ENCODE measurements at places on chromosomes 5 and 9.

- no peak for DNase-seq
Measured at GRCh38 chr5:108561416-108562204, 179.7 kb upstream of the FBXL17 start.

- peak; percentile 10 for DNase-seq
Measured at GRCh38 chr5:133742431-133742988, 130.2 kb upstream of the FSTL4 start.

DNA sequence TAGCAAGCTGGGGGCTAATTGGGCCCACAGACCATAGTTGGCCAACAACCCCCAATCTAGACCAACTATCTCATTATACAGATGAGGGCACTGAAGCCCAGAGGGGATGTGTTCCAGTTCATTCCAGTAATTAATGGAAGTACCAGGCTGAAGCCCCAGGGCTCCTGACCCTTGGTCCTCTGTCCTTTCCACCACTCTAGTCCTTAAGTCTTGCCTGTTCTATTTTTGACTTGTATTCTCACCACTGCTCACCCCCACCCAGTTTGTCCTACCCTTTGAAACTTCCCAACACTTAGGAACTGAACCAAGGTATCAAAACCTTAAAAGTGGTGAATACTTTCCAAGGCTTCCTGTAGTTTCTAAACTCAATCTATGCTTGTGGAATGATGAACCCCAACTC is 407.4 kb downstream of the ENC1 start:
- DNase-seq, result no peak

DNA sequence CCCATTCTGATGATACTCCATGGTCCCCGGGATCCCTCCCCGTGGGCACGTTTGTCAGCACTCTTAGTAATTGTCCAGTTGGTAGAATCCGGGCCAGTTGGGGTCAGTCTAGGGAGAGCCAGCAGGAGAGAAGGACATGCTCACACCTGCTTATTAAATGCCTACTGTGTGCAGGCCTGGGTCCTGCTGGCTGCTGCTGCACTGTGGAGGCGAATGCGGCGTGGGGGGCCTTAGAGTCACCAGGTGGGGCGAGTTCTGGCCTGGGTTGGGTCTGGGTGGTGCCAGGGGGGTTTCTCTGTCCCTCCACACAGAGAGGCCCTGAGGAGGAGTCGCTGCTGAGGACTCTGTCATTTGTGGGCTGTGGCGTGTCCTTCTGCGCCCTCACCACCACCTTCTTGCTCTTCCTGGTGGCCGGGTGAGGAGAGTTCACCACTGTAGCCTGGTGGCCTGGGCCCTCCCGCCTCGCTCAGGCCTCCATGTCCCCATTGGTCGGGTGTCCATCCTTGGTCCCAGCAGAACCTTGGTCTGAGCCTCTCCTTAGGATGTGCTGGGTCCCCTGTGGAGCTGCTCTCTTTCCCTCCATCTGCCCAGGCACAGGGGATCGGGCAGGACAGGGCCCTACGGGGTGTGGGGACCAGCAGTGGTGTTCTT is 17.3 kb downstream of the ADGRD2 start:
- DNase-seq, result no peak

- no peak for DNase-seq
Measured at GRCh38 chr9:114893221-114894010, 37.0 kb downstream of the TNFSF8 start.

GRCh38 chr5:164097749-164098148 is 592.3 kb downstream of the MAT2B start:
- DNase-seq, result no peak

DNA sequence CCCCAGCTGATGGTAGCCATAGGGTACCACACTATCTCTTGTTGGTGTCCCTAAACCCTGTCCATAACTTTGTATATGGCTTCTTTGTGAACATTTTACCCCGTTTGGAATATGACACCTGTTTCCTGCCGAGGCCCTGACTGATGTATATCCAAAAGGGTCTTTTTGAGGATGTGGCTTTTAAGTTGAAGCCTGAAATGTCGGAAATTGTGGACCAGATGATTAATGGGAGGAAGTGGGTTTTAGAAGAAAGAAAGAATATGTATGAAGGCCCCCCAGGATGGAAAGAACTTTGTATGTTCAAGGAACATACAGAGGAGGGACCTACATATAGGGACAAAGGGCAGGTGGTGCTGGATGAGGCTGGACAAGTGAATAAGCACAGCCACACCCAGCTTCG is 16.7 kb upstream of the TNFSF8 start:
- DNase-seq, result no peak

GRCh38 chr9:11003836-11004235 is 391.0 kb upstream of the PTPRD start:
- DNase-seq, result no peak

DNA sequence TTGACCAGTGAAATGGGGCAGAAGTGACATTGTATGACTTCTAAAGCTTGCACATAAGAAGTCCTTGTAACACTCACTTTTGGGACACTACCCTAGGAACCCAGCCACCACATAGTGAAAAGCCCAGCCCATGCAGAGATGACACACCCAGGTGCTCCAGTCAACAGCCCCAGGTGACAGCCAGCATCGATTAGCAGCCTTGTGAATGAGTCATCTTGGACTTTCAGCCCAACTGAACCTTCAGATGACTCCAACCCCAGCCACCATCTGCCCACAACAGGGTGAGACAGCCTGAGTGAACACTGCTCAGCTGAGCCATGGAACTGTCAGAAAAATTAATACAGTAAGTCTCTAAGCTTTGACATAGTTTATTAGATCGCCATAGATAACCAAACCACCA is 458.6 kb downstream of the ZSWIM6 start:
- no peak for DNase-seq

DNA sequence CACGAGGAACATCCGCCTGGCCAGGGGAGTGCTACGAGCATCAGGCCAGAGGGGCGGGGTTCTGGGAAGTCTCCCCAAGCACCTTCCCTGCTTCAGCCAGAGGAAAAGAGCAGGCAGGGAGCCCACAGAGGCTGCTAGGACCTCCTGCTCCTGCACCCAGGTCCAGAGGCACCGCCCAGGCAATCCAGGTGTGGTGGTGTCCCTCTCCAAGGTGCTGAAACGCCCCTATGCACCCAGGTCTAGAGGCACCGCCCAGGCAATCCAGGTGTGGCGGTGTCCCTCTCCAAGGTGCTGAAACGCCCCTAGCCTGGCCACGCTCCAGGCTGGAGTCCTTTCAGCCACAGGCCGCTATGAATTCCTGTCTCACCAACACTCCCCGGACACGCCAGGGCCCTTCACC is 10.7 kb upstream of the UBAC1 start:
- peak; percentile 74 for DNase-seq

GRCh38 chr9:93646640-93647178 is 70.3 kb downstream of the PHF2 start:
- no peak for DNase-seq

DNA sequence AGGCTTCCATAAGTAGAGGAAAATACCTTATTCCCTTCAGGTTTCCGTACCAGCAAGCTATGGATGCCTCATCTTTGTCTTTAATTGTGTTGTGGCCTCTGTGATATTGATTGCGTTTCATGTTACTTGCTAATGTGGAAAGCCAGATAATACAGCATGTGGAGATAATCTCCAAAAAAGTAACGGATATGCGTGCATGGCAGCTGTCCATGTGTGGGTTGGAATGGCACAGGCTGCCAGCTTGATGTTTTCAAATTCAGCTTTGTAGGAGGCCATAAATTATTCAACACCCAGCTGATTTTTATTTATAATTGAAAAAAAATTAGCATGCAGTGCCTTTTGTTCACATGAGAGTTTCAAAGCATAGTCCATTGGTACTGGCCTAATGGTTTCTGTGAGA is 144.9 kb downstream of the GIN1 start:
- no peak for DNase-seq

GRCh38 chr5:55004729-55005128 is 19.3 kb upstream of the GZMK start:
- no peak for DNase-seq

- DNase-seq, result no peak
Measured at GRCh38 chr9:20358207-20358606, 264.1 kb downstream of the MLLT3 start.

- no peak for DNase-seq
Measured at GRCh38 chr5:56402266-56403220, 169.4 kb upstream of the ANKRD55 start.

- DNase-seq, result no peak
Measured at GRCh38 chr9:101893661-101894646, 155.5 kb upstream of the GRIN3A start.

GRCh38 chr5:12183003-12183402 is 278.8 kb upstream of the CTNND2 start:
- no peak for DNase-seq

- no peak for DNase-seq
Measured at GRCh38 chr9:14320271-14321181, 6.6 kb upstream of the NFIB start.

DNA sequence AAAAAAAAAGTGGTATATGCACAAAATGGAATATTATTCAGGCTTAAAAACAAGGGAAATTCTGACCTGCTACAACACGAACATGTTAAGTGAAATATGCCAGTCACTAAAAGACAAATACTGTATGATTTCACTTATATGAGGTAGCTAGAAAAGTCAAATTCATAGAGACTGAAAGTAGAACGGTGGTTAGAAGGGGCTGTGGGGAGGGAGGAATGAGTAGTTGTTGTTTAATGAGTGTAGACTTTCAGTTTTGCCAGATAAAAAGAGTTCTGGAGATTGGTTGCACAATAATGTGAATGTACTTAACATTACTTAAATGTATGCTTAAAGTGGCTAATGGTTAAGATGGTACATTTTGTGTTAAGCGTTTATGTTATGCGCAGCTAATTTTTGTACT is 79.5 kb upstream of the IL12B start:
- no peak for DNase-seq

DNA sequence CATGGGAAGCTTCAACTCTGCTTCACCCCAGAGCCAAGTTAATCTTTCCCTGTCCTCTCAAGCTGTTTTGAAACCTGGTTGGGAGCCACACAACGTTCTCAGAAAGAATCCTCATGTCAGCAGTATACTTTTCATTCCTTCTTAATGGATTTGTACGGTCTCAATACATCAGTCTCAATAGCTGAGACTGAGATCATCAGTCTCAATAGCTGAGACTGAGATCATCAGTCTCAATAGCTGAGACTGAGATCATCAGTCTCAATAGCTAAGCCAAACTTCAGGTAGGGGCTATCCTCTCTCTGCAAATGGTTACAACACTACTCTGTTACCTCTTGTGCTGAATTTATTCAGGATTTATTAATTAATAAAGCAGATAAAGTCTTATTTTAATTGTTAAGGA is 1317.4 kb upstream of the CDH9 start:
- DNase-seq, result no peak

DNA sequence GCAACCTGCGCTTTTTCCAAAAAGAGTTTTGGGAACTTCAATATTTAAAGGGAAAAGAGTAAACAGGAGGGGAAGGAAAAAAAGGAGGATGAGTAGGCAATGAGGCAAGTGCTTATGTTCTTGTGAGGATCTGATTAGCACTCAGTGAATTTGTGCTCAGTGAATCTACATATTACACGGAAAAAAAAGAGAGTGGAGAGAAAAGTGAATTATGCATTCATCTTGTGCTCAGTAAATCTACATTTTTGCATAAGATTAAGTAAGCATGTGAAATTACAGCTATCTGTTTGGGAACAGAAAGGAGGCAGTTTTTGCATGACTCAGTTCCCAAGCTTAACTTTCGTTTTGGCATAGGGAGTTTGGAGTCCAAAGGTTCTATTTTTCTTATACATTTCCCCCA is 170.1 kb downstream of the CDH10 start:
- DNase-seq, result no peak

DNA sequence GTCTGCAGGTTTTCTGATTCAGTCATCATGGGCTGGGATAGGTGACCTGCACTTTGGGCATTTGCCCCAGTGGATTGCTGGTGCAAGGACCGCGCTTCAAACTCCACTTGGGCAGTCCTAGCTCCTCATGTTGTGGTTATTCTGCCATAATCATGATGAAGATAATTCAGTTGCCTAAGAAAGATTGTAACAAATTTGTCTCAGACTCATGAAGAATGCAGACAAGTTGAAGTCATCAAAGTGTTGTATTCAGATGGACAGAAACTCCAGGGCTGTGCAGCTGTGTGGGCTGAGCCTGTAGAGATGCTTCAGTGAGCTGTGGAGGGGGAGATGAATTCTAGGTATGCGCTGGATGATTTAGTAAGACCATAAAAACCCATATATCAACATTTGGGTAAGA is 38.5 kb downstream of the TARS1 start:
- no peak for DNase-seq

DNA sequence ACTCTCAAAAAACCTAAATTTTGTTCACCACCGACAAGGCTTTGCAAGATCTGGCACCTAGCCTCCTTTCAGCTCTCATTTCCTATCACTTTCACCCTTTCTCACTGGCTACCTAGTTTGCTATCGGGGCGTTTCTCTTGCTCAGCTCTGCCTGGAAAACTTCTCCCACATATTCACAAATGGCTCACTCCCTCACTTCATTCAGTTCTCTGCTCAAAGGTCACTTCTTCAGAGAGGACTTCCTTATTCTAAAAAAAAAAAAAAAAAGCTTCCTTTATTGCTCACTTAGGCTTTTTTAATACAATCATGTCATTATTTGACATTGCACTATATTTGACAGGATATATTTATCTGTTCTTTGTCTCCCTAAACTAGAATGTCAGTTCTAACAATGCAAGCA is 2.1 kb upstream of the SLC25A46 start:
- no peak for DNase-seq

DNA sequence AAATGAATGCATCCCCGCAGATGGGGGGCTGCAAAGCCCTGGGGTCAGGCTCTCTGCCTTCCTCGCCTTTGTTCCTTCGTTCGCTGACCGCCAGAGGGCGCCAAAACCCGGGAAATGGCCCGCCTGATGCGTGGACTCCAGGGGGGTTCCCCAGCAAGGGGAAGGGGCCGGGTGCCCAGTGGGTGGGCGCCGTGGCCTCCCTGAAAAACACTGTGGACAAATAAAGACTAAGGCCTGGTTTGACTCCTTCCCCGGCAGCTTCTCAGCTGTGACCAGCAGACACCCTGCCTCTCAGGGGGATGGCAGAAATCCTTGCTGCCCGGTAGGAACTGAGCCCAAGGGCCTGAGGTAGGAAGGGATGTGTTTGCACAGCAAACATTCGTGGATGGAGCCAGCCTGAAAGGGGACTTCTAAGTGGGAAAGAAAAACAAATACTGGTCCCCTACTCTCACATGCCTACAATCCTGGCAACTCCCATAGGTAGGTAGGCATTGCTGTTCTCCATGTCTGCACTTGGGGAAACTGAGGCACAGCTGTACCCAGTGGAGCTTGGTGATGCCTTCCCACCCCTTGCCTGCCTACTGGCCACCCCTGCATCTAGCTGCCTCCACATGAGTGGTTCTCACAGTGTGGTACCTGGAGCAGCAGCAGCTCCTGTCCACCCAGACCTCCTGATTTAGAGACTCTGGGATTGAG is 57.7 kb downstream of the DUSP1 start:
- peak; percentile 79 for DNase-seq
